Fibroblast of skin of right quadriceps (primary cell): ENCODE measurements at places on chromosomes 16 and 17.

GRCh38 chr16:7334801-7335560 lies 2.3 kb downstream of the RBFOX1 start:
- no peak for DNase-seq

- DNase-seq = no peak
These were observed 27.6 kb downstream of the MXRA7 start for GRCh38 chr17:76683011-76683755.

DNA sequence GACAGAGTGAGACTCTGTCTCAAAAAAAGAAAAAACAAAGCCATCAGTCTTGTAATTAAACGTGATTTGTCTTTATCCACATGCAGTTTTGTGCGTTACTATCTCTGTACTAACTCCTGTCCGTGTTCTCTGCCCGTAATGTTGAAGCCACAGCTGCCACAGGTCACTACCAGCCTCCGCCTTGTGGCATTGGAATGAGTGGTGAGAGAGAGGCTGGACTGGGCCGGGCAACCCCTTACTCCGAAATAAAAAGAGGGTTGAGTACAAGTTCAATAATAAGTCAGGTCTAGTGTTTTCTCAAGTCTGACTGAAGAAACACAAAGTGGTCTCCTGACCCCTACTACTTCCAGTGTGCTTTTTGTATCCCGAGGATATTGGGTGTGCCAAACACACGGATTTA lies 5.4 kb downstream of the DNAJA3 start:
- no peak for DNase-seq

- DNase-seq = no peak
These were observed 455.9 kb upstream of the PSMD7 start for GRCh38 chr16:73840728-73841127.

- no peak for DNase-seq
These were observed 45.1 kb downstream of the RGS9 start for GRCh38 chr17:65182233-65182632.

DNA sequence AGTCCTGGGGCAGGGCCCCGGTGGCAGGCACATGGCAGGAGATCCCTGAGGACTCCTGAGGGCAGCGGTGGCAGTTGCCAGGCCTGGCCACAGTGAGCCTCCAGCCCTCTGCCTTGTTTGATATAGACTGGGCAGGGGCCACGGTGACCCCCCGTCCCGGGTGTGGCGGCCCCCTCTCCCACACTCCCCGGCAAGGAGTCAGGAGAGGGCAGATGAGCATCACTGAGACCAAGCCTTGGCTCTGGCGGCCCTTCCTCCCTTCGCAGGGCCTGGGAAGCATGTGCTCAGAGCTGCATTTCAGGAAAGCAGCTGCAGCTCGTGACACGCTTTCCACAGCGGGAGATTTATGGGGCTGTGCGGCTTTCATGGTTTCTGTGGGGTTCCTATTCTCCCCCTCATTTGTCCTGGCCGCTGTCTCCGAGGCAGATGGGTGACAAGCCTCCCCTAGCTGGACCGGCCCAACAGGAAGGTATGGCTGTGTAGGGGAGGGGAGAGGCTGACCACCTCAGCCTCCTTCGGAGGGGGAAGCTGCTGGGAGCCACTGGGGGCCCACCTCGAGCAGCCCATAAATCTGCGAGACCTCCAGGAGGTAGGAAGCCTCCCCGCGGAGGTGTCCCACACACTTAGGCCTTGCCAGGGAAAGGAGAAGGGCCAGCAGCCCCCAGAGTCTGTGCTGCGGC lies 211.4 kb downstream of the NTN1 start:
- DNase-seq = peak; percentile 64

DNA sequence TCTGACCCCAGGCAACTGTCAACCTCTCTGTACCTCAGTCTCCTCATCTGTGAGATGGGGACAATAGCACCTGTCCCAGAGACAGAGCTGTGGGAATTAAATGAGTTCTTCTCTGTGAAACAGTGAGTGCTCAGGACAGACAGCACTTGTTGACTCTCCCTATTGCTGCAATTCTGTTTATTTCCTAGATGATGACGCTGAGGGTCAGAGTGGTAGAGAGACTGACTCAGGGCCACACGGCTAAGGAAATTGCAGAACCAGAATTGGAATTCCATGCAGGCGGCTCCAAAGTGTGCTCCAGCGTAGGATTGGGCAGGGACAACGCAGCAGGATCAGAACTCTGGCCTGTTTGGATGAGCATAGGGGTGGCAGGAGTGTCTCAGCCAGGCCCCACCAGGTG lies 302.2 kb downstream of the C16orf95 start:
- DNase-seq = no peak

DNA sequence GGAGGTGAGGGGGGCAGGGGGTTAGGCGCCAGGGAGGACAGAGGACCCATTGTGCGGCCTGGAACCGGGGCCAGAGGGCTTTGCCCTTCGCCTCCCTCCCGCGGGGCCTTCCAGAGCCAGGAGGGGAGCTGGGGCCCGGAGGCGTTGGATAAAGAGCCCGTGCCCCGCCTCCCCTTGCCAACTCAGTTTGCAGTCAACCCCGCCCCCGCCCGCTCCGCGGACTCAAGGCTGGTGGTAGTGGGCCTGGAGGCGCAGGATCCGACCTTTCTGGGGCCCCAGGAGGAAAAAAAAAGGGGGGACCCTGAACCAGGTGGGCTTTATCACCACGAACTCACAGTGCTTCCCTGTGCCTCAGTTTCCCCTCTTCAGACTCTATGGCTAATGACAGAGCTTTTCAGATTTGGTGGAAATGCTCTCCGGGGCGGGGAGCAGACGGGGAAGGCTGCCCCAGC lies 2.0 kb upstream of the SPHK1 start:
- peak; percentile 64 for DNase-seq

DNA sequence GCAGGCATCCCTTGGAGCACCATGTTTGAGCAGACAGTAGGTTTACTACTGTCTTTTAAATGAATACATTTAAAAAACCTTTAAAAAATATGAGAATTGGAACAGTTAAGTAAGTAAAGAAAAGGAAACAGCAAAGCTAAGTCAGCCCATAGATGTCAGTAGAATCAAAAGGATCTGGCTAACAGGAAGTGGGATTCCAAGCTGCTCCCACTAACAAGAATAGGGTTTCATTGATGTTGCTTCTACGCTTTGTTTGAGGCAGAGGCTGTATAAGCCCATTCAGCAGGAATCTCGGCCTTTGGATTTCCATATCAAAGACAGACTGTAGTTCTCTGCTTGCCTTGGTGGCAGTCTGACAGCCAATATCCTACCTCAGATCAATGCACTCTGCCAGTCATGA lies 122.9 kb upstream of the ELAC2 start:
- peak; percentile 48 for DNase-seq

DNA sequence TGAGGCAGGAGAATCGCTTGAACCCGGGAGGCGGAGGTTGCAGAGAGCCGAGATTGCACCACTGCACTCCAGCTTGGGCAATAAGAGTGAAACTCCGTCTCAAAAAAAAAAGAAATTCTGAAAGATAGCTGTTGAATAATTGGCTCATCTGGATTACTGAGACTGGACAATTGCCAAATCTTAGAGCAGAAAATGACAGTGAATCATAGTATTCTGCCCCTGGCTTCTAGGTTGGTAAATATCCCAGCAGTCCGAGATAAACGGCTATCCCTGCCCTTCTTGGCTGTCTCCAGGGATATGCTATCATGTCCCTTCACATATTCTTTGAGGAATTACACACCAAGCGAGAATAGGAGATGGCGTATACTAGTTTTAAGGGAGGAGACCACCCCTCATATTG lies 35.5 kb upstream of the METTL16 start:
- peak; percentile 25 for DNase-seq

DNA sequence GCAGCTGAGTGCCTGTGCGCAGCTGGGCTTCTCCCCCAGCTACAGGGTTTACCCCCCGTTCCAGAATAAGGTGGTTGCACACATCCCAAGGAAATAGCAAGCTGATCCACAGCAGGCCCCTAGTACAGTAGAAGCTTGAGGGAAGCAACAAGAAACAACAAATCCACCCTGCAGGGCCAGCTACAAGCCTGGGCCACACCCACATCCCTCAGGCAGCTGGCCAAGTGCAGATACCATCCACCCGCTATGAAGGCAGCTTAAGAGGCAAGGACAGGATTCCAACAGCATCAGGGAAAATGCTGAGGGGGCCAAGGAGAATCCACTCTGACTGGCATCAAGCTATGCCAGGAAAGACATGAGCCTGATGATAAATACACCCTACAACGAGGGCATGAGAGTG lies 66.9 kb upstream of the RCVRN start:
- peak; percentile 66 for DNase-seq

GRCh38 chr16:51159865-51160264 lies 8.8 kb upstream of the SALL1 start:
- DNase-seq = no peak

GRCh38 chr16:85253084-85253941 lies 141.0 kb upstream of the CIBAR2 start:
- no peak for DNase-seq

GRCh38 chr17:76137001-76137350 lies 4.1 kb downstream of the FOXJ1 start:
- DNase-seq = no peak

- DNase-seq = no peak
These were observed 44.5 kb upstream of the SMPD3 start for GRCh38 chr16:68492543-68493411.

DNA sequence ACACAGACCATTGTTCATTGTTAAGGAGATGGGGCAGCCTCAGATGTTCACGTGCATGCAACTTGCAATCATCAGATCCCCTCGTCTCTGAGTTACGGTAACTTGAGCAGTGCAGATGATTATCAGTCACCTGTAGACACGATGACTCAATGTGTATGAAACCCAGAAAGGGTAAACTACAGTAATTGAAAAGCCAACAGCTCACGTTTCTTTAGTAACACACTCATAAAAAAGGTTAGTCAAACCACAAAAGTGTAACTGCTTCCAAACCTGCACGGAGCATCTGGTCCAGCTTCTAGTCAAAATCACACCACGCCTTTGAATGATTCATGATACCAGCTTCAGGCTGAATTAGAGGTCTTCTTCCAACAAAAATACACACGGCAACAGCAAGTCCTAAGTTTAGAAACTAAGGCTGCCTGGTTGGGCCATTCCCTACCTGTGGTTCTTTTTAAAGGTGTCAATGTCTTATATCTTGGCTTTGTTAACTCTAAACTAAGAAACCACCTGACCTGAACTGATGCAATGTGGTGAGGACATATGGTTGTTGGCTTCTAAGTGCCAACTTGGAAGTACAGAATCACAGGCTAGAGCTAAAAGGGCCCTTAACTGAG lies 32.3 kb downstream of the GRB7 start:
- peak; percentile 32 for DNase-seq

- no peak for DNase-seq
These were observed 2.9 kb downstream of the KRT39 start for GRCh38 chr17:40963838-40964237.
